ENCODE measurements at places on chromosomes 12 and 14. TPM values are rescaled to one million over a fixed set of nuclear protein-coding genes. Genes with fewer than 3 reads are reported as not detected.

- no peak for DNase-seq
Observed at GRCh38 chr12:7961395-7962178, 25.6 kb upstream of the SLC2A3 start.

DNA sequence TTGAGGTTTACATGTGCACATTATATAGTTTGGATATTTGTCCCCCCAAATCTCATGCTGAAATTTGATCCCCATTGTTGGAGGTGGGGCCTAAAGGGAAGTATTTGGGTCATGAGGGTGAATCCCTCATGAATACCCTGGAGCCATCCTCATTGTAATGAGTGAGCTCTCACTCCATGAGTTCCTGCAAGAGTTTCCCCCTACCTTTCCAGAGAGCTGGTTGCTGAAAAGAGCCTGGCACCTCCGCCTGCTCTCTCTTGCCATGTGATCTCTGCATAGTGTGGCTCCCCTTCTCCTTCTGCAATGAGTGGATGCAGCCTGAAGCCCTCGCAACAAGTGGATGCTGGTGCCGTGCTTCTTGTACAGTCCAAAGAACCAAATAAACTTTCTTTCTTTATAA, 234.3 kb upstream of the DIO2 start:
- DNase-seq = no peak

DNA sequence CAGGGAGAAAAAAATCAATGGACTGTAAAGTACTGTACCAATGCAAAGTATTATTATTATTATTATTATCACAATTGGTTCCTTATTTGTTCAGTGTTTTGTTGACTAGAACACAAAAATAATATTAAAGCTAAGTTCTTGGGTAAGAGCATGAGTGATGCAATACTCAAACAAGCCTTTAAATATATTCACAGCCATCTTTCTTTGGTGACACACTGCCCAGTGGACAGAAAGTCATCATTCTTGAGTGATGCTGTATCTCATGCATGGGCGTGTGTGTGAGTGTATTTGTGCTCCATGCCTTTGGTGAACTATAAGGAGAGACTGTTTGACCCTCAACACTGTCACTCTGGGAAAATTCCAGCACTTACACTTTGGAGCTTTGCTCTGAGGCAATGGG, 93.6 kb downstream of the KCNK10 start:
- no peak for DNase-seq

GRCh38 chr12:1915082-1915968, 3.1 kb downstream of the CACNA2D4 start:
- DNase-seq = no peak

Gene KRT78
- total RNA-seq = not detected

Gene ZBTB1
- total RNA-seq = 24.0 TPM

GRCh38 chr12:68861890-68862289, 53.9 kb downstream of the MDM2 start:
- DNase-seq = no peak

GRCh38 chr12:32586390-32586789, 92.7 kb upstream of the DNM1L start:
- DNase-seq = no peak

Measured in HFFc6 (cell line).